ENCODE measurements at places on chromosomes 1 and 21.
A peak's percentile ranks its signal among the peaks of the same experiment; 100 is the strongest.

GRCh38 chr1:3103967-3104677 is 35.1 kb downstream of the PRDM16 start:
- no peak for DNase-seq

- peak; percentile 9 for DNase-seq
Measured at GRCh38 chr1:201480231-201481003, 11.4 kb upstream of the PHLDA3 start.

GRCh38 chr1:152855661-152856060 is 4.1 kb upstream of the LCE7A start:
- no peak for DNase-seq

GRCh38 chr1:117638141-117638540 is 32.3 kb downstream of the TENT5C start:
- no peak for DNase-seq

- DNase-seq, result no peak
Measured at GRCh38 chr1:221782970-221783369, 41.1 kb upstream of the DUSP10 start.

GRCh38 chr1:226831953-226832352 is 38.5 kb upstream of the PSEN2 start:
- no peak for DNase-seq

DNA sequence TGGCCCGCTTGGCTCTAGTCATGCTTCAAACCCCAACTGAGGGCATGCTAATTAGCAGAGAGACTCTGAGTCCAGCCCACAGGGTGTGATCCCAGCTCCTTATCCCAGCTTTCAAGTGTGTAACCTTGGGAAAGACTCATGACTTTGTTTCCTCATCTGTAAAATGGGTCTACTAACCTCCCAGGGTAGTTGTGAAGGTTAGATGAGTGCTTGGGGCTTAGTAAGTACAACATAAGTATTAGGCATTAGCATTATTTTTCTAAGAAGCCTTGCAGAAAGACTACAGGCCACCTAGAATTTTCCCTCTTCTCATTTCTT is 2.8 kb downstream of the MYOM3 start:
- no peak for DNase-seq

DNA sequence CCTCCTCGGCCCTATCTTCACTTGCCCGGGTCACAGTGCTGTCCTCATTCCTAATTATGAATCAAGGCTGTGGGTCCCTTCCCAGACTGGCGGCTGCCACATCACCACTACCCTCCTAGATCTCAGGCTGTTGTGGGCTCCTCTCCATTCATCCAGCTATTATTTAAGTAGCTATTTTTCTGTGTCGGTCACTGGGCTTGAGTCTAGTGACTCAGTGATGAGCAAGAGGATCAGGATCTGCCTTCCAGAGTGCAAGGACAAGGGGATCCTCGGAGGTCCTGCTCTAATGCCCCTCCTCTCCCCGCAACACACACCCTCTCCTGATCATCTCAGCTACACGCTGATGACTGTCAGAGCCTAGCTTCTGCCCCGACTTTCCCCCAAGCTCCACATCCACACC is 34.1 kb downstream of the CDCP2 start:
- no peak for DNase-seq

DNA sequence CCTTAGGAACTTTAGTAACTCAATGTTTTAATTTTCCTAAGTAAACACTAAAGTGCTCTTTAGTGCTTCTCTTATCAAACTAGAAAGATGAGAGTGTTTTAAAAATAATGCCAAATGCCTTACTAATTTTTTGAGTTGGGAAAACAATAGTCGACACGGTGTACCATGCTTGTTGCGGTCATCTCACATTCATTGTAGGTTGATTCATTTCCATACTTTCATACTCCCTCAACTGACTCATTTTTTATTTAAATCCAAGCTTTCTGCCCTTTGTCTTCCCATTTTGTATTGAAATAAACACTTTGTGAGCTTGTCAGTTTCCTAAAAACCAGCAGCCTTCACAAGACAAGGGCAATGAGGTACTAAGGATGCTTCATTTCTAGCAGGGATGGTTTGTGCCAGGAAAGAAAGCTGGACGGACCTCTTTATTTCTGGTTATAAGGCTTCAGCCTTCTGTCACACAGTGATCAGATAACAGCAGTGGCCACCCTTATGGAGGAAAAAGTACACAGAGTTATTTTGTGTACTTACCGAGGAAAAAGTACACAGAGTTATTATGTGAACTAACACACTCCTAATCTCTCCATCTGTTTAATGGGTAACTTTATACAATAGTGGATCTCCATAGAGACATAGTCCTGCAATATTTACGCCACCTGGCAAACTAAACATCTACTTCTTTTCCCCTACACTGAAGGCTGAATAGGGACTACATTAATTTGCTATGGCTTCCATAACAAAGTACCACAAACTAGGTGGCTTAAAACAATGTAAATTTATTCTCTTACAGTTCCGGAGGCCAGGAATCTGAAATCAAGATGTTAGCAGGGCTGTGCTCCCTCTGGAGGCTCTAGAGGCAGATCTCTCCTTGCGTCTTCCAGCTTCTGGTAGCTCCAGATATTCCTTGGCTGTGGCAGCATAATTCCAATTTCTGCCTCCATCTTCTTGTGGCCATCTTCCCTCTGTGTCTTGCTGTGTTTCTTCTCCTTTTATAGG is 13.0 kb upstream of the CCDC190 start:
- no peak for DNase-seq

DNA sequence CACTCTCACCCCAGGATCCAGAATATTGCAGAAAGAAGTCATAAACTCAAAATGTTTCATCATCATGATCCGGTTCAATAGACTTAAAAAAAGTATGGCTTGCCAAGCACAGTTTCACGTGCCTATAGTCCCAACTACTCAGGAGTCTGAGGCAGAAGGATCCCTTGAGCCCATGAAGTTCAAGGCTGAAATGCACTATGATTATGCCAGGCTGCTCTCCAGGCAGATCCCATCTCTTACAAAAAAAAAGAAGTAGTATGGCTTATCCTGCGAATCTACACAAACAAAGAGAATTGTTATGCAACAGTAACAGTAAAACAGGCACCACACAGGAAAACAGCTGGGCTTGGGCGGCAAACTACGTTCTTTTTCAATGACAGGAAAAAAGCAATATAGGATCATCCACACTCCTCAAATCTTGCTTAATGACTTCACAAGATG is 76.2 kb downstream of the EIF4G3 start:
- no peak for DNase-seq

DNA sequence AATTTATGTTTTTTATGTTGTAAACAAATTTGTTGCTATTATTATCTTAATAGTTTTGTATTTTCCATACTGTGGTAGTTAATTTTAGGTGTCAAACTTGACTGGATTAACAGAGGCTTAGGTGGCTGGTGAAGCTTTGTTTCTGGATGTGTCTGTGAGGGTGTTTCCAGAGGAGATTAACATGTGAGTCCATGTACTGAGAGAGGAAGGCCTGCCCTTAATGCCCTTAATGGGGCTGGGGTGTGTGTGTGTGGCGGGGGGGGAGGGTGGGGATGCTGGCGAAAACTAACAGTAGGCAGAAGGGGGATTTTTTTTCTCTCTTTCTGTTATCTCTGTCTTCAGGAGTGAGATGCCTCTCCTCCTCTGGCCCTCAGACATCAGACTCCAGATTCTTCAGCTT is 1.9 kb downstream of the OR14A16 start:
- no peak for DNase-seq

DNA sequence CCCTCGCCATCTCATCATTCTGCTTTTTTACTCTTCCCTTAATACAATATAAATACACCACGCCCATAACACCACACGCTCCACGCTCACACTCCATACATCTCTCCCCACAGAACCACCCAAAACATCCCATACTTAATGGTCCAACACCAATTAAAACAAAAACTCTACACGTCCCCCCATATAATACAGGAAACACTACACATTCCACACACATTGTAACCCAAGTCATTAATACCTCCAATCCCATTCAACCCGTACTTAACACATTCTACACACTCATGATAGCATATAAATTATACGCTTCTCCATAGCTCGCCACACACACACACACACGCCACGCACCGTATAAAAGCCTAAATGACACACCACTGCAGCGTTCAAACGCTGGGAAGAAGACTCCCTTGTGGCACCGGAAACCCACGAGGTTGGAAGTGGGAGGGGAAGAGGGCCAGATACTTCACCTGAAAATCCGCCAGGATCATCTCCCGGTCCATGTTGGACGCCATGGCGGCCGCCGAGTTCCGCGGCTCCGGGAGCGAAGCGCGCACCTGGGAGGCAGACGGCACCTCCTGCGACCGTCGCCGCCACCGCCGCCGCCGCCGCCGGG is 659 bp downstream of the FAF1 start:
- DNase-seq, result no peak

DNA sequence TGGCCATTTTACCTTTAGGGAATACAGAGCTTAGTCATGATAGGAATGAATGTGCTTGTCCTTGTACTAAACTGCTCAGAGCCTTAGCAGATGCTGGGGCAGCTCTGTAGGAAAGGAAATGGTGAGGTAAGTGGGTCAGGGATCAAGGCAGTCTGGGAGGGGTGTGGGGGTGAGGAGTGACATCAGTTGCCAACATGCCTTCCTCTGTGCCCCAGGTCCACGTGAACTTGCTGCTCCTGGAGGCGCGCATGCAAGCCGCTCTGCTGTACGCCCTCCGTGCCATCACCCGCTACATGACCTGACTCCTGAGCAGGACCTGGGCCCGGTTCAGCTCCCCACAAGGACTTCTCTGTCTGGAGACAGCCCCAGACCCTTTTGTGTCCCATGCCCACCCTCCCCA is 21.2 kb downstream of the SESN2 start:
- DNase-seq, result no peak

- no peak for DNase-seq
Measured at GRCh38 chr1:230072866-230073265, 5.8 kb downstream of the GALNT2 start.

- DNase-seq, result no peak
Measured at GRCh38 chr1:31040038-31040437, 25.5 kb downstream of the PUM1 start.

DNA sequence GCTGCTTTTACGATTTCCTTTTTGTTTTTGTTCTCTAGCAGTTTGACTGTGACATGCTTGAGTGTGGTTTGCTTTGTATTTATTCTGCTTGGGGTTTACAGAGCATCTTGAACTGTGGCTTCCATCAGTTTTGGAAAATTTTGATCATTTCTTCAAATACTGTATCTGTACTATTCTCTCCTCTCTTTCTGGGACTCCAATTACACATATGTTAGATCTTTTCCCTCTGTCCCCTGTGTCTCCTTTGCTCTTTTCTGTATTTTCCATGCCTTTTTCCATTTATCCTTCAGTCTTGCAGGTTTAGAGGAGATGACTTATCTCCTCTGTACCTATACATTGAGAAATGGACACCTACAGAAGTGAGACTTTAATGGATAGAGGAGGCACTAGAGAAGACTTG is 31.7 kb downstream of the COQ8A start:
- no peak for DNase-seq

DNA sequence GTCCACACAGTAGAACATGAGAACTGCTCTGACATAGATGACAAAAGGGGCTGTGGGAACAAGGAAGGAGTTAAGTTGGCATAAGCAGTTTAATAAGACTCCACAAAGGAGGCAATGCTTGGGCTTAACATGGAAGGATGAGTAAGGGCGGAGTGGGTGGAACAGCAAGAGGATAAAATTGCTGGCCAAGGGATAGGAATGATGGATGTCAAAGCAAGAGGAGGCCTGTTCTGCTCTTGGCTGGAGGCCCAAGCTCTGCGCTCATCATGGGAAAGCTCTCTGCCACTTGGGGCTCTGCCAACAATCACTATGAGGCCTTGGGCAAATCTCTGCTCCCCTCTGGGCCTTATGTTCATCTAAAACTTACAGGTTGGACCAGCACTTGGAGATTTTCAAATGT is 98.3 kb upstream of the CAMK1G start:
- no peak for DNase-seq

DNA sequence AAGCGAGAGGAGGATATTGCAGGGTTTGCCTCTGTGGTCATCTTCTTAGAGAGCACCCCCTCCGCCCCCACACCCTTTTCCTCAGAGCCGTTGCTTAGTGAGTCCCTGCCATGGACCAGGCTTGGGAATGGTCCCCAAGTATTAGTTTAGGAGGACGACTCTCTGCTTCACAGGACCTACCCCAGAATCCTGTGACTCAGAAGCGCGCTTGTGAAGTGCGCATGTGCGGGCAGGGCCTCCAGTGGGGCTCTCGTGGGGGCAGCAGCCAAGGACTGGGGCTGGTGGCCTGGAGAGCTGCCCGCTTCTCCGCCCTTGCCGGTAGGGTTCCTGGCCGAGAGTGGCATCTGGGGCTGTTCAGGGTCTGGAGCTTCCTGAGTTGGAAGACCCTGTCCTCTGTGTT is 37.3 kb upstream of the HMGN1 start:
- DNase-seq, result no peak

- no peak for DNase-seq
Measured at GRCh38 chr1:155918660-155919059, 7.5 kb upstream of the RIT1 start.

DNA sequence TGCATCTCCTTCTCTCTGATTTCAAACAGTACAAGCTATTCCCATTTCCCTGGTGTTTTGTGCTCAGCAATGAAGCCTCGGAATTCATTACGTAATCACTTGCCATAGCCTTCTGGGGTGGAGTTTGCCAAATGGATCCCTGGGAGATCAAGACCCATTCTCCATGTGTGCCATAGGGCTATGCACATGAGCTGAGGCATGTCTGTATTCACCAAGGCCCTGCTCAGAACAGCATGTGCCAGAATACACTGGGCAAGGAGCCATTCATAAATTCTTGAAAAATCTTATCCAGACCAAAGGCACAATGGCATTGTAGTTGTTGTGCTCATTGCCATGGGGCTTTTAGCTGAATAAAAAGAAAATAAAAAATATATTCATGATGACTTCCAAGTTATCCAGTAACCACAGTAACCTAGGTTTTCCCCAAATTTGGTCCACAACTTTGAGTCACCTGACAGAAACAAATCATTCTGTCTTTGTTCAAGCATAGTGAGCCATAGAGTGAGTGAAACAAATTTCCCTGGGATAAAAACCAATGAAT is 53.0 kb downstream of the CRB1 start:
- DNase-seq, result no peak

- no peak for DNase-seq
Measured at GRCh38 chr1:34777519-34778321, 3.3 kb upstream of the GJB3 start.

DNA sequence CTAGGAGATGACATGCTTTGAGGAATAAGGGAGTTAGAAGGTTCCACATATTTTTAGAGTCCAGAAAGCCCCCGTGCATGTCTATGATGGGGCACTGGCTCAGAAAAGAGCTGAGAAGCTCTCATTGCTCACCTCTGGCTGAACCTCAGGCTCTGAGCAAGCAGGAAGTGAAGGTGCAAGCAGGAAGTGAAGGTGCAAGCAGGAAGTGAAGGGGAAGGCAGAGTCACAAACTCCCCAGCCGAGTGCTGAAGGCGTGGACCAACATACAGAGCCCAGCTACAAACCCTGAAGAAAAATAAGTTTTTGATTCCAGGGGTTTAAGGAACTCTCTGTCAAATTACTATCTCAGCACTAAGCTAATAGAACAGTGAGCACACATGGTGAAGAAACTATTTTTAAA is 7.0 kb downstream of the KRTAP10-8 start:
- peak; percentile 43 for DNase-seq

- DNase-seq, result no peak
Measured at GRCh38 chr1:186896211-186896610, 67.5 kb downstream of the PLA2G4A start.

Measured in activated T-helper 1 cell treated with Interleukin-2 at 50 U/mL for 16 hours (primary cell).